ENCODE measurements at places on chromosomes 1 and 21.

DNA sequence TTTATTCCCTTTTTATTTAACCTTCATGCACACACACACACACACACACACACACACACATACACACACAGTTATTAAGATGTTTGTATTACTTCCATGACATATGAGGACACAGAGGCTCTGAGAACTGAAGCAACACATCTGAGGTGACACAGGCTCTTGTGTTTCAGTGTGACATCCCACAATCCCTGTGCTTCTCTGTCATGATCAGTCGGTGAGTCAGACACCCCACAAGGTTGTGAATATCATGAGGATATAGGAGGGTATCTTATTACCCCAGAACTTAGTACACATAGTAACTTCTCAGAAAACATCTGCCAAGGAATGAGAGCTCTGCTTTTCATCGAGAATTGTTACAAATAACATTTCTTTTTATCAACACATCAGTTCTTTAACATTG, 459.3 kb downstream of the PLPP3 start:
- no peak for DNase-seq

- DNase-seq = no peak
Observed at GRCh38 chr1:156347331-156347730, 9.0 kb downstream of the TSACC start.

GRCh38 chr1:118147522-118147921, 37.5 kb downstream of the SPAG17 start:
- no peak for DNase-seq

GRCh38 chr1:189275796-189276195, 1201.9 kb downstream of the BRINP3 start:
- no peak for DNase-seq

- DNase-seq = no peak
Observed at GRCh38 chr1:172515927-172516326, 17.0 kb upstream of the SUCO start.
